CD8-positive, alpha-beta T cell (primary cell): ENCODE measurements at places on chromosomes 13 and 19.

- DNase-seq, result no peak
Observed at GRCh38 chr13:111488486-111489132, 168.2 kb downstream of the TEX29 start.

DNA sequence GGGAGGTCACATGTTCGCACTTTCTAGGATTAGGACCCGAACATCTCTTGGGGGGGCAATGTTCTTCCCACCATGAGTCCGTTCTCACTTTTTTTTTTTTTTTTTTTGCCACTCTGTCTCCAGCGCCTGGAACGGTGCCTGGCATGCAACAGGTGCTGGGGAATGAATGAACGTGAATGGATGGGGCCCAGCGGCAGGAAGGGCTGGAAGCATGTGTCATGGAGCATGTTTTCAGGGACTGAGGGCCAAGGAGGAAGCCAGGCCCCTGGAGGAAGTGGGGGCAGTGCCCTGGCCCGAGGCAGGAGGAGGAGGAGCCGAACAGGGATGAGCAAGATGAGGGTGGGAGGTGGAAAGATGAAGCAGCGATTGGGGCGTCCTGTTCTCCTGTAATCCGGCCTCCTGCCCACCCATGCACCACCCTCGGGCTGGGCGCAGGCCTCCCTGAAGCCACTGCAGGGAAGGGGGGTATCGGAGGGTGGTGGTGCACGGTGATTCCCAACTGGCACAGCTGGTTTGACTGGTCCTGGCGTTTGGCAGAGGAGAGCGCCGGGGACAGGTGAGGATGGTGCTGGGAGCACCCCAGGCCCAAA is 8.8 kb upstream of the SULT2B1 start:
- DNase-seq, result no peak

GRCh38 chr19:2186071-2186846 is 22.5 kb downstream of the DOT1L start:
- no peak for DNase-seq

DNA sequence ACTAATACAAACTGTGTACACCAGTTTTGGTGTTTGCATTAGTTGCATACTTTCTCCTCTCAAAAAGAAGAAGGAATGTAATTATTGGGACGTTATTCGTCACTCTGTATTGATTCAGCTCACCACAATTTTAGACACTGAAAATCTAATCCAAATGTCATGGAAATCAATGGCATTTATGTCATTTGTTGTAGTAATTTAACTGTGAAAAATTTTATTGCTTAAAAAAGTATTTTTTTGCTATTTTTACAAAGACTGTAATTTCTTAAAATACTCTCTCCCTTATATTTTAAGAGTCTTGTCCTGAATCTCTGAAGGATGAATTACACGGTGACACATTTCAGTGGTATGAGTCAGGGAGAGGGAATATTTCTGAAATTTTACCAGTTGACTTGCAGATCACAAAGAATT is 2117.6 kb downstream of the PCDH9 start:
- DNase-seq, result no peak

DNA sequence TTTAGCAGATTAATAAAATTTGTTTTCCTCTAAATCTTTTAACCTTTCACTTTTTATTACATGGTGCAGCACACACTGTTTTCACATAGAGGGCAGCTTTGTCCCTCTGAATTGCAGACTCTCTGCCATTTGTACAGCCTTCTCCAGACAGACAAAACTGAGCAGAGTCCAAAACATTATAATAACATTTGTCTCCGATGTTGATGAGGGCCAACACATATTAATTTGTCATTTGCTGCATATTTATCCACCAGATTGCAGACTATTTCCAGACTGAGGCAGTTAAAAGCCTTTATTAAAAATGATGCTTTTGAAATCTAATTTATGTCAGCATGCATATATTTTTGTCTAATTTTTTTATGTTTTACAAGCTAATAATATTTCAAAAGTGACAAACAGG is 1251.9 kb upstream of the SLC10A2 start:
- no peak for DNase-seq

DNA sequence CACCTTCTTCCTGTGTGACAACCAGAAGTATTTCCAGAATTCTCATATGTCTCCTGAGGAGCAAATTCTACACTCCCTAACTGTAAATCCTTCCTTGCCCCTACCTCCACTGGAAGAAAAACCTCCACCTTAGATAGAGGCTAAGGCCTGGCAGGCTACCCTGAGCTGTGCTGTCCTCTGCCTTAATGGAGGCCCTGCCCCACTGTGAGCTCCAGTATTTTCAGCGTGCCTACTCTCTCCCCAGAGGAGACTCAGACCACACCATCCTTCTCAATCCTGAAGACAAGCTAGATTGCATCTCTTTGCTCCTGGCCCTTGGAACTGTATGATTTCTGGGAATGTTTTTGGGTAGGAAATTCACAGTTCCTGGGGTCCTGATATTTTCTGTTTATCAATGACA is 110.0 kb upstream of the OBI1 start:
- DNase-seq, result no peak

- DNase-seq, result no peak
Observed at GRCh38 chr19:5923356-5923755, 9.3 kb downstream of the CAPS start.

- DNase-seq, result peak; percentile 21
Observed at GRCh38 chr19:38924388-38924787, 6.2 kb downstream of the SARS2 start.

GRCh38 chr19:5700455-5701092 is 10.5 kb downstream of the RPL36 start:
- no peak for DNase-seq

DNA sequence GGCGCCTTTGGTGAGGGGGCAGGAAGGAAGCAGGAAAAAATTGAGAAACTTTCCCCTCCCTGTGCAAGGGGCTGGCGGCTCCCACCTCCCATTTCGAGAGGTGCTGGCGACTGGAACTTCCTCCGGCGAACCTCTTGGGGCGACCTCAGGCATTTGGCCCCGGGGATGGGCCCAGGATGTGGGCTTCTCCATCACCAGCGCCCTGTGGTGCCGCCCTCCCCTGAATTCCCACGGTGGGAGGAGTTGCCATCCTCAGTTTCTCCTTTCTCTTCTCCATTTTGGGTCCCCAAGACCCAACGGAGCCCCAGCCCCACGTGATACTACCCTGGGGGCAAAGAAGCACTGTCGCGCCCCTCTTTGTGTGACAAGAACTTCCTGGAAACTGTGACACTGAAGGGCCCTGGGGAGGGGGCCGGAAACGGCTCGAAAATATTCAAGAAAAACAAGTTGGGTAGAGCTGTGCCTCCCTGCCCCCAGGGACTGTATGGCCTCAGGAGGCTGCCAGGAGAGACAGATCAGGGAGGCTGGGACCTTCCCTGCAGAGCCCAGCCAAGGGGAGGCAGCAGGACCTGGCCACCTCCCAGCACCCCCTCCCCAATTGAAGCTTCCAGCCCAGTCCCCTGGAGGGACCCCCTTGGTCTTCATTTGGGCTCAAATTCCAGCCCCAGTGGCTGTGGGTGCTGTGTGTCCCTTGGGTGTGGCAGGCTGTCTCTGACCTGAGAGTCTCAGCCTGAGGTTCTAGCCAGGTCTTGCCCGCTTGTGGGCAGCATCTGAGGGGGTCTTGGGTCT is 16.2 kb upstream of the AP1M2 start:
- peak; percentile 95 for DNase-seq

DNA sequence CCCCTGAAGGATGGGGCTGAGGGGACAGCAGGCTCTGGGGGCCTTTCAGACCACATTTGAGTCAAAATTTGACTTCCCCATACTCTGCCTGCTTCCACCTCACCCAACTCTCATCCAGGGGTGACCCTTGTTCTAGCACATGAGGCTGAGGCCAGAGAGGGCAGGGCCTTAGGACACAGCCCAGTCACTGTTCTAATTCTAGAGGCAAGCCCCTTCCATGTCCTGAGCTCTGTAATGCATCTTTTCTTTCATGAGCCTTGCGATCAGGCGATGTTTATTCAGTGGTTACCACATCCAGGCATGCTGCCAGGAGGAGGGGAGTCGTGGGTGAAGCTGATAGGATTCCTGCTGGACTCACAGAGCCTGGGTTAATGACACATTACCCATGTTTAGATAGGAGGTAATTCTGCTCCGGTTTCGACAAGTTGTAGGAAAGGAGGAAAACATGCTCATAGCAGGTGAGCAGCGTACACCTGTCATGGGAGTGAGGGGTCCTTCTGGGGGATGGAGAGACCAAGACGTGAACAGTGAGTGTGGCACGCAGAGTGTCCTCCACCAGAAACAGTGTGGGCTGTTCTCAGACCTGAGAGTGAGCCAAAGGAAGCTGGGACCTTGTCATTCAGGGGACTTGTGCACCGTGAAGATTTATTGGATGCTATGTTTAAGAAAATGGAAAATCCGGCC is 9.3 kb downstream of the RPS9 start:
- DNase-seq, result peak; percentile 41

- no peak for DNase-seq
Observed at GRCh38 chr13:52461265-52461664, 6.0 kb downstream of the CKAP2 start.

- no peak for DNase-seq
Observed at GRCh38 chr13:110034031-110034549, 247.7 kb upstream of the IRS2 start.

DNA sequence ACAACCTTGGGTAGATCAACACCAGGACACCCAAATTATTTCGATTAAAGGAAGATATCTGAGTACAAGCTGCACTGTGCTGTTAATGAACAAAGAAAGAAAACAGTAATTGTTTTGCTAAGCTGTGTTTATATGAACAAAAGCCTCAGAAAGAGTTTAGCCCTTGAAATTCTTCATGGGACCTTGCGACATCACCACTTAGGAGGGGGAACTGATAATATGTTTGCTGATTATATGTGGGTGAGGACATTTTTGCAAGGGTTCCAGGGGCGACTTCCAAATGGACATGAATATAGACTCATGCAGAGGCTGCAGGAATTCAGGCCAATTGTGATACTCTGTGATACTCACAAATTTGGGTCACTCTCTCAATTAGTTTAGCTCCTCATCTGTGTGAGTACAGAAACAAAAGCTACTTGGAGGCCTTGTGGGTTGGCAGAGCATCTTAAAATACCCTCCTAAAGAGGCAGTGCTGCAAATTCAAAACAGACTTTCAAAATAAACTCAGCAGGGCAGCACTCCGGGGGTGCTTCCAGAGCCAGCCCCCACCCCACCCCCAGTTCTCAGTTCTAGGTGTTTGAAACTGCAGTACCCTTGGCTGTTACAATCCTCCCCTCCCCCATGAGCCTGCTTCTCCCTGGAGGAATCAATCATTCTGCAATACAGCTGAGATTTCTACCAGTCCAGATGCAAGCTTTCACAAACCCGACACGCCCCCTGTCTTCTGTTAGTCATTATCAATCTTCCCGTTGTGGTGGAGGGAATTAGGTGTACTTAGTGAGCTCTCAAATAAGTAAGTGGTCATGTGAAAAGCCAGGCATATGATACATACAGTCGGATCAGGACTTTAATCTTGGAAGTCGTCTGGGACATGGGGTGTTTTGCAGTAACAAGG is 97.0 kb upstream of the MBNL2 start:
- DNase-seq, result no peak

DNA sequence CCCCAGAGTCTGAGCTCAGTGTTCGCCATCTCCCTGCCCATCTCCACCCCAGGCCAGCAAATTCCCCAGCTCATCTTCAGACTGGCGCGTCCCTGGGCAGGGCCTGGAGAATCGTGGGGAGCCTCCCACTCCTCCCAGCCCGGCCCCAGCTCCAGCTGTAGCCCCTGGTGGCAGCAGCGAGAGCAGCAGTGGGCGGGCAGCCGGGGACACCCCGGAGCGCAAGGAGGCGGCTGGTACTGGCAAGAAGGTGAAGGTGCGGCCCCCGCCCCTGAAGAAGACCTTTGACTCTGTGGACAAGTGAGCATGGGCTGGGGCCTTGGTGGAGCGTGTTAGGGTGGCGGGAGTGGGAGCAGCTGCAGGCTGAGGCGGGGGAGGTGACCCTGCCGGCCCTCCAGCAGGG is 8.4 kb upstream of the PRR19 start:
- no peak for DNase-seq

- DNase-seq, result peak; percentile 45
Observed at GRCh38 chr19:3687774-3688706, 12.2 kb downstream of the PIP5K1C start.

- DNase-seq, result no peak
Observed at GRCh38 chr13:60433505-60433904, 36.5 kb downstream of the TDRD3 start.

GRCh38 chr19:7772752-7773291 is 9.8 kb downstream of the CLEC4M start:
- DNase-seq, result no peak

GRCh38 chr13:58598241-58598640 is 966.7 kb downstream of the PCDH17 start:
- DNase-seq, result no peak

DNA sequence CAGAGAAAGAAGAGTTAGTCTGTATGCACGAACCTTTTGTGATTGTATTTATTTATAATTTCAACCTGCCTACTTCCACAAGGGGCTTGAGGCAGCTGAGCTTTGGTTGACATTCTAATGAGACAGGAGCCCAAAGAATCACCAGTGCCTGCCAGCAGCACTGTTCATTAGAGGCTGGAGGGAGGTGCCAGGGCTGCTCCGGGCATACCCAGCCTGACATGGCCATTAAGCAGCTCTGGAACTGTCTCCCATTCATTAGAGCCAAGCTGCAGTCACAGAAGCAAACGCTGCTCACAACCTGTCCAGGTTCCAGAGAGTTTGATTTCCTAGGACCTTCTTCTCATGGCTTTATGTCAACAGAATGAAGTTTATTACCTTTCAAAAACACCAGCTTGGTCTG is 425.5 kb downstream of the RFC3 start:
- no peak for DNase-seq

DNA sequence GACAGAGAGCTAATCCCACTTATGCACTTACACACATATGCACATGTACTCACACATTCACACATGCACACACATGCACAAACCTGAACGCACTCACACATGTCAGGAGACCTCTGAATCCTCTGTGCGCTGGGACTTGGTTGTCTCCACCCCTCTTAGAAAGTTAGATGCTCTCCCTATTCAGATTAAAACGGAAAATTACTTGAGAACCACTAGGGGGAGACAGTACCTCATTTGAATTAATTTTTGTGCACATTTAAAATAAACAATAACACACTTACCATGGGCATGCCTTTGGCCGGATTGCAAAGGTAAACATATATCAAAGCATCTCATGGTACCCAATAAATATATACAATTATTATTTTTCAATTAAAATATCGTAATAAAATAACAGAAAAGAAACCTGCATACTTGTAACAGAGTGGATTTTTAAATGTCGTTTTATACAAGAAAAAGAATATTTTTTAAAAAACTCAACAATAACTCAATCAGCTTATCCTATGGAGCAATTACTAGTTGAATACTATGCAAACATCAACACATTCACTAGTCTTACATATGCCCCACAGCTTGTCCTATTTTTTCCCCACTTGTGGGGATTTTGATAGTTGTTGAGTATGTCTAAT is 9.5 kb upstream of the LILRB4 start:
- DNase-seq, result no peak
